ENCODE measurements at places on chromosomes 6 and 20.

GRCh38 chr6:123830120-123830519, 26.5 kb downstream of the NKAIN2 start:
- no peak for DNase-seq

- DNase-seq: no peak
Measured at GRCh38 chr20:48166082-48166835, 381.0 kb upstream of the SULF2 start.

GRCh38 chr20:57663681-57664451, 43.6 kb upstream of the ZBP1 start:
- DNase-seq: no peak

DNA sequence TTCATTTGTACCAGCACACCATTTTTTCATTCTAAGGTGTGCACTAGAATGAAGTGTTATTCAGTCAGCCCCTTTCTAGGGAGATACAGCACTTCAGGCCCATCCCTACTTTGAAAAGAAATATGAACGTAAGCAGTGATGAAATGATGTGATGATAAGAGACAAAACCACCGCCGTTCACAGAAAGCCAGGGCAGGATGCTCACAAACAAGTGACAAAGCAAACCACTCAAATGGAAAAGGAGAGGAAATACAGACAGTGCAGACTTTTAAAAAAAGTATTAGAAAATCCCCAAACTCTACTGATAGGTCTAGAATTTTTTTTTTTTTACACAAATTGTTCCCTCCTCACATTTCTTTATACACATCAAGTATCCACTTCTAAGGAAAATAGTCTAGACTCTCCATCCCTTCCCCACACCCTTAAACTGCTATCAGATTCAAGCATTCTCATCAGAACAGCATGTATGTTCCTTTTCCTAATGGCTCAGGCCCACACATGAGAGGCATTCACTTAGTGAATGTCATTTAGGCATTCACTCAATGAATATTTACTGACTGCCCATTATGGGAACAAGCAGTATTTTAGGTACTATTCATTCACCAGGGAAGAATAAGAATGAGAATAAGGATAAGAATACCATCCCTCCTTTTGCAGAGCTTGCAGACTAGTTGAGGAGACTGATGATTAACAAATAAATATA, 243.5 kb downstream of the GMPR start:
- peak; percentile 92 for DNase-seq

- no peak for DNase-seq
Measured at GRCh38 chr6:156174031-156174890, 602.9 kb upstream of the ARID1B start.

DNA sequence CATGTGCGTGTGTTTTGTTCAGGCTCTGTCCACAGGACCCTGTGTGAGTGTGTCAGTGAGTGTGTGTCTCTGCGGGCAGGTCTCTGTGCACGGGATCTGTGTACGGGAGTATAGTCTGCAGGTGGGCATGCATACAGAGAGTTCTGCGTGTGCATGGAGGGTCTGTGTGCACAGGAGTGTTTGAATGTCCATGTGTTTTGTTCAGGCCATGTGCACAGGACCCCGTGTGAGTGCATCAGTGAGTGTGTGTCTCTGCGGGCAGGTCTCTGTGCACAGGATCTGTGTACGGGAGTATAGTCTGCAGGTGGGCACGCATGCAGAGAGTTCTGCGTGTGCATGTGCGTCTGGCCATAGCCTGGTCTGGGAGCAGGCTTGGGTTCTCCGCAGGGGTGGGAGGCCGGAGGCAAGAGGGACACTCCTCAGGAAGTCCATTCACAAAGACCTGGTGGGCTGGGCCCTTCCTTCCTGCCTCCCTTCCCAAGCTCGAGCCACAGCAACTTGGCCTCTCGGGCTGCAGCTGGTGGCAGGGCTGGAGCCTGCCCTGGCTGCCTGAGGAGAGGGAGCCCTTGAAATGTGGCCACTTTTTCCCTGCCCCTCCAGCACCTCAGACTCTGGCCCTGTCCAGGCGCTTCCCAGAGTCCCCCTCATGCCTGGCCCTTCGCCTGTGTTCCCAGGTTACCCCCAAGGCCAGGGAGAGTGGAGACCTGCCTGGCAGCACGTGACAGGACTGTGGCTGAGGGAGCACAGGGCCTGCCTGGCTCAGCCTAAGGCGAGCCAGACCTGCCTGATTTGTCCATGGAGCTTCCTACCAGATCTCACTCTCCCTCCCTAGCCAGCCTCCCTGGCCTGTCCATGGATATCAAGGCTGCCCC, 6.8 kb downstream of the HSPA12B start:
- no peak for DNase-seq

- no peak for DNase-seq
Measured at GRCh38 chr20:13322621-13323020, 101.5 kb downstream of the ISM1 start.
